Stimulated activated CD4-positive, alpha-beta T cell treated with anti-CD3 and anti-CD28 coated beads, Interleukin-4, amount 100 ng/mL, for 1 hour (primary cell): ENCODE measurements at places on chromosomes 5 and 9.

GRCh38 chr5:67383451-67383850 is 186.9 kb upstream of the CD180 start:
- no peak for DNase-seq

DNA sequence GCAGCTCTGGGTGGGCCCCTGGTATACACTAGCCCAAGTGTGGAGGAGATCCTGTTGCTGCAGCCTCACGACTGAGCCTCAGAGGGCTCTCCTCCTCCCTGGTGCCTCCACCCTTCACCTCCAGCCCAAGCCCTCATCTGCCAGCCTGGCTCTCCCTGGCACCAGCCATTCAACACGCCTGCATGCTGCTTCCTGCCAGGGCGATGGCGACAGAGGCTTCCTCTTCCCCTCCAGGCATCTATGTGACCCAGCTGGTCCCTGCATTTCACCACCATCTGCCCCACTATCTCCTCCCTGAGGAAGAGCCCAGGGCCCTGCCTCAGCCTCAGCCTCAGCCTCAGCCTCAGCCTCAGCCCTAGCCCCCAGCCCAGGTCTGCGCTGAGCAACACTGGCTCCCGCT is 54.8 kb upstream of the ANGPTL2 start:
- no peak for DNase-seq

DNA sequence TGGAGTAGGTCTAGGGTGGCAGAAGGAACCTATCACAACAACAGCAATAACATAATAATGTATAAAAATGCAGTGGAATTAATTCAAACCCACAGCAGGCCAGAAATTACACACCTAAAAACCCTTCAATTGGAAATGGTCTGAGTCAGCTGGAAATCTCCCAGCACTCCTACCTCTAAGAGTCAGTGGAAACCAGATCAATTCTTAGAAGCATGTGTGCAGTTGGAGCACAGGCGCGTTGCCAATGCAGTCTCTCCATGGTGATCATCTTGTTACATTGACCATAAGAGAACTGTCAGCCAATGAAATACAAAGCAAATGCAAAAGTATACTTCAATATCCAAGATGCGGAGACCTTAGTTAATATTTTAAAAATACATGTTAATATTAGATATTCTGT is 15.1 kb upstream of the CSNK1G3 start:
- DNase-seq, result no peak

- no peak for DNase-seq
Observed at GRCh38 chr5:112630246-112631009, 107.3 kb upstream of the APC start.

DNA sequence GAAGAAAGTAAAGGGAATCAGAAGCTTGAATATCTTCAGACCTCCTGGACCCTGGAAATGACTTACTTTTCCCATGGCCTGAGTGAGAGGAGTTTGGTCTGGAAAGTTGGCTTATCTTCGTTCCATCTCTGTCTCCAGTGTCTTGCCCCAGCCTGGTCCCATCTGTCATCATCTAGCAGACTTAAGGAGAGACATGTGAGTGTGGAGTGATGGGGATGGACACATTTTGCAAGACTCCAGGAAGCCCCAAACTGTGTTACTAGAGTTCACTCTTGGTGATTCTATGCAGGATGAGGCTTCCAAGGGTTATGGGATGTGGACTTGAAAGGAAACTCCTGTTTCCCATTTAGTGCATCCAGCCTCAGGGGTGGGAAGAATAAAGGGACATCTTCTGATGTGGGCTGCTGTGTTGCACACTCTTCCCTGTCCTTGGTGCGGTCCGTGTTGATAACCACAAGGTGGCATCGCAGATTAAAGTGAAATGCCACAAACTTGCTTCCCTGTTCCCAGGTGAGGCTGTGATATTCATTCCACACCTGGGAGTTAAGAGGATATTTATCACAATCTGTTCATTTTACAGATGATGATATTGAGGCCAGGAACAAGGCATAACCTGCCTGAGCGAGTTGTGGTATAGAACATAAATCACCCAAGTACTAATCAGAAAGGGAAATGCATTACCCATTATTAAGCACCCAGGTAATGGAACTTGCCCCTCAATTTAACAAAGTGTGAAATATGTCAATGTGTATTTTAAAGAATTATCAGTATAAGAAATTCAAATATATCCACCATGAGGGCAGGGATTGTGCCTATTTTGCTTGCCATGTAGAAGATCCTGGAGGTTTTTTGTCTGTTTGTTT is 269.9 kb upstream of the PAPPA start:
- no peak for DNase-seq

GRCh38 chr9:37970301-37971107 is 66.6 kb upstream of the SLC25A51 start:
- no peak for DNase-seq

DNA sequence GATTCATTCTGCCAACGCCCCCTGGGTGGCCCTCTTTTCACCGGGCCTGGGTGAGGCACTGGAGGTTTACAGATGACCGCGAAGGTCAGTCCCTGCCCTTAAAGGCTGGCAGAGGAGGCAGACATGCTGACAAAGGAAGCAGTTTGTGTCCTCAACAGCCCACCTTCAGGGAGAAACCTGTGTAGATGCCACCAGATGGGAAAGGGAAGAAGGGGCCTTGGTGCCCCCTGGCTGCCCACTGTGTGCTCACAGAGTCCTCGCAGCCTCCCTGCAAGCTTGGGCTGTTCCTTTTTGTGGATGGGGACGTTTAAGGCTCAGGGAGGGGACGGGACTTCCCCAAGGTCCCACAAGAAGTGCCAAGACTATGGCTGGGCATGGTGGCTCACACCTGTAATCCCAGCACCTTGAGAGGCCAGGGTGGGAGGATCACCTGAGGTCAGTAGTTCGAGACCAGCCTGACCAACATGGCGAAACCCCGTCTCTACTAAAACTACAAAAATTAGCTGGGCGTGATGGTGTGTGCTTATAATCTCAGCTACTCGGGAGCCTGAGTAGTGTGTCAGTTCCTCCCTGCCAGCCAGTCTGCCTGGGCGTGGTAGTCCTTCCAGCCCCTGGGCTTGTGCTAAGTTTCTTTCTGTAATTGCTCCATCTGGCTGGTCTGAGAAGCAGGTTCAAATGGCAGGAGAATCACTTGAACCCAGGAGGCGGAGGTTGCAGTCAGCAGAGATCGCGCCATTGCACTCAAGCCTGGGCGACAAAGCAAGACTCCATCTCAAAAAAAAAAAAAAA is 36.2 kb downstream of the NEK6 start:
- no peak for DNase-seq

GRCh38 chr9:126704892-126705766 is 91.4 kb downstream of the LMX1B start:
- peak; percentile 87 for DNase-seq

GRCh38 chr9:130352586-130353285 is 87.2 kb downstream of the HMCN2 start:
- no peak for DNase-seq

GRCh38 chr9:5442400-5443011 is 4.8 kb upstream of the PLGRKT start:
- DNase-seq, result no peak

DNA sequence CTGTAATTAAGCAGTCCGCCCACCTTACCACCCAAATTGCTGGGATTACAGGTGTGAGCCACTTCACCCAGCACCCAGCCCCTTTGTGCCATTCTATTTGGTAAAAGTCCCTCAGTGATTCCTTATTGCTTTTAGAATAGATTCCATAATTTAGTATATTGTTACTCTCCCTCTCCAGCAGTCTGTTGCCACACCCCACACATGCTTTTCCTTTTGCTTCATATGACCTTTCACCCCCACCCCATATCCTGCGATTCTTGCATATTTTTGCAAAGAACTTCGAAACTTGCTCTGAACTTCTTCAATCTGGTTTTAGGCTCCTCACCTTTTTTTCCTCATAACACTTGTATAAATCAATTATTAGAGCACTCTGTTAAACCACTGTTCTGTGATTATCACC is 100.2 kb downstream of the MTREX start:
- no peak for DNase-seq

GRCh38 chr5:51471630-51472029 is 88.4 kb downstream of the ISL1 start:
- no peak for DNase-seq

DNA sequence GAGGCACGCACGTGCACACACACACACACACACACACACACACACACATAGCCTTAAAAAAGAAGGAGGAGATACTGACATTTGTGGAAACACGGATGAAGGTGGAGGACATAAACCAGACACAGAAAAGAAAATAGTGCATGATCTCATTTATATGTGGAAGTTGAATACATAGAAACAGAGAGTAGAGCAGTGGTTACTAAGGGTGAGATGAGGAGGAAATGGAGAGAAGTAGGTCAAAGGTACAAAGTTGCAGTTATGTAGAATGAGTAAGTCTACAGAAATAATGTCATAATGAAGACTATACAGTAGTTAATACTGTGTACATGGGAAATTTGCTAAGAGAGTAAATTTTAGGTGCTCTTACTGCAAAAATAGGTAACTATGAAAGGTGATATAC is 412.2 kb upstream of the CDH9 start:
- no peak for DNase-seq

GRCh38 chr5:52468976-52469375 is 318.7 kb upstream of the ITGA1 start:
- DNase-seq, result no peak

DNA sequence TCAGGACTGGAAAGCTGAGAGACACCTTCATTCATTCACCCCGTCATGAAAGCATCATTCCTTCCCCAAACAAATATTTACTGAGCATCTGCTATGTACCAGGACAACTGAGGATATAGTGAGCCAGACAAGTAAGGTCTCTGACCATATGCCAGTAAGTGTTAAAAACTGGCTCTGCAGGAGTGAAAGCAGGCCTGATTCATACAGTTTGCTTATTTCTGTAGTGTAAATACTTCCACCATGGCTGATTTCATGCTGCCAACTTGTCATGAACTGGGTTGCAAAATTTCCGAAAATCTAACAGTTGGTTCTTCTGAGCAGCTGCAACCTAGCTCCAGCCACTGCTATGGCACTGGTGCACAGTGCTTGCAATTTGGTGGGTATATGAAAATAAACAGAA is 68.1 kb downstream of the YIPF5 start:
- no peak for DNase-seq

DNA sequence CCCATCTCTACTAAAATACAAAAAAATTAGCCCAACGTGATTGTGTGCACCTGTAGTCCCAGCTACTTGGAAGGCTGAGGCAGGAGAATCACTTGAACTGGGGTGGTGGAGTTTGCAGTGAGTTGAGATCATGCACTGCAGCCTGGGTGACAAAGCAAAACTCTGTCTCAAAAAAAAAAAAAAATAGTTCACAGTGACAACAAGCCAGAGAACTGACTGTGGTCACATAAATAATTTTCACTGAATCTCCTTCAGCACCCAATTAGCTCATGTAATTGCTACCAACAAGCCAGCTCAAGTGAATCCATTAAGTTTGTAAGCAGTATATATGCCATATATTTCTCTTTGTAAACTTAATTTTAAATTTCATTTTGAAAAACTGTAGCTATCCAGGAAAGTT is 14.5 kb upstream of the AFAP1L1 start:
- DNase-seq, result no peak

DNA sequence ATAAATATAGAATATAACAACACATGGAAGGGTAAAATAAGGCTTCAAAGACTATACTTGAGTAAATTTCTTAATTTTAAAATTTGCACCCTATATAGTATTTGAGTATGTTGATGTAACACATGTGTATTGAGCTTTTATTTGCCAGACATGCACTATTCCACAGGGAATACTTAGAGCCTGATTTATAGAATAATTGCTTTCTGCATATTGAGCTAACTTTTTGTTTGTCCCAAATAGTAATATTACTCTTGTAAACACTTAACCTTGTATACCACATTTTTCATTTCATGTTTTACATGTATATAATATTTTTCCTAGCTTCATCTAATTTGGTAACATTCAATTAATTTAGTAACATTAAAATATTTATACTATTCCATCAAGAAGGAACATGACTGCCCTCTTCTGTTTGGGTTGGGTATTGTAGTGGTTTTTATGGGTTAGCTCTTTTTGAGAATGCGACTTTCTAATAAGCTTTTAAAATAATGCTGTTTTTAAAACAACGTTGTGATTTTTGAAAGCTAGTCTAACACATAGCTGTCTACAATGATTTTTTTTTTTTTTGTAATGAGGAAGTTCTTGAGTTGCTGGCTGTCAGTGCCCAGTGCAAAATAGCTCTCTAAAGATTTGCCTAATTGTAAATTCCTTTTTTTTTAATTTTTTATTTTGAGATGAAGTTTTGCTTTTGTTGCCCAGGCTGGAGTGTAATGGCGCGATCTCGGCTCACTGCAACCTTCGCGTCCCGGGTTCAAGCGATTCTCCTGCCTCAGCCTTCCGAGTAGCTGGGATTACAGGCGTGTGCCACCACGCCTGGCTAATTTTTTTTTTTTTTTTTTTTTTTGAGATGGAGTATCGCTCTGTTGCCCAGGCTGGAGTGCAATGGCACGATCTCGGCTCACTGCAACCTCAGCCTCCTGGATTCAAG is 4.8 kb downstream of the SUB1 start:
- no peak for DNase-seq

DNA sequence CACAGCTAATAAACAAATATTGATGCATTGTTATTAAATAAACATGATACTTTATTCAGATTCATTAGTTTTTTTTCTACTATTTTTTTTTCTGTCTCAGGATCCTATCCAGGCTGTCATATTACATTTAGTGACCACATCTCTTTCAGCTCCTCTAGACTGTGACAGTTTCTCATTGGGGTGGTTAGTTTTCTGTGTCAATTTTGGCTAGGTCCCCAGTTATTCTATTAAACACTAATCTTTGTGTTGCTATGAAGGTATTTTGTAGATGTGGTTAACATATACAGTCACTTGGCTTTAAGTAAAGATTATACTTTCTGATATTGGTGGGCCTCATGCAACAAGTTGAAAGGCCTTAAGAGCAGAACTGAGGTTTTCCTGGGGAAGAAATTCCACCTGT is 563.0 kb downstream of the LRRC70 start:
- DNase-seq, result no peak

GRCh38 chr5:143033535-143034250 is 263.5 kb downstream of the ARHGAP26 start:
- no peak for DNase-seq

DNA sequence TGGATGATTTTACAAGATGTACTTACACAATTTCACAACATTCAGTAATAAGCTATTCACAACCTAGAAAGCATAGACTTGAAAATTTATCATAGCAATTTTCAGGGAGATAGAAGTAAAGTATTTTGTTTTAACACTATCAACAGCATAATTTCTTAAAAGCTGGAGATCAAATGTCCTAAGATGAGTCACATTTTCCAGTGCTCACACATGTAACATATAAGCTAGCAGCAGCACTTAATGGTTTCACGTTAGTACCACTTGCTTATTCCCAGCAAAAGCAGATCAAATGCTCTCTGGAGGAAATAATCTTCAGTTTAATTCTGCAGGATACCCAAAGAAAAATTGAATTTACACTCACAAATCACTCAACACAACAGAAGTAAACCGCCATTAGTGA is 6.5 kb downstream of the OR13C8 start:
- no peak for DNase-seq

- no peak for DNase-seq
Observed at GRCh38 chr5:154031937-154032489, 6.7 kb downstream of the FAM114A2 start.

GRCh38 chr9:85978496-85978895 is 37.5 kb downstream of the NAA35 start:
- no peak for DNase-seq

- no peak for DNase-seq
Observed at GRCh38 chr5:154203798-154204578, 13.5 kb downstream of the GALNT10 start.
